Fibroblast of skin of left quadriceps (primary cell): ENCODE measurements at places on chromosomes 13 and 19.

- DNase-seq, result no peak
Measured at GRCh38 chr19:38697197-38697596, 47.1 kb downstream of the CAPN12 start.

- DNase-seq, result no peak
Measured at GRCh38 chr13:110297011-110297410, 9.9 kb downstream of the COL4A1 start.

DNA sequence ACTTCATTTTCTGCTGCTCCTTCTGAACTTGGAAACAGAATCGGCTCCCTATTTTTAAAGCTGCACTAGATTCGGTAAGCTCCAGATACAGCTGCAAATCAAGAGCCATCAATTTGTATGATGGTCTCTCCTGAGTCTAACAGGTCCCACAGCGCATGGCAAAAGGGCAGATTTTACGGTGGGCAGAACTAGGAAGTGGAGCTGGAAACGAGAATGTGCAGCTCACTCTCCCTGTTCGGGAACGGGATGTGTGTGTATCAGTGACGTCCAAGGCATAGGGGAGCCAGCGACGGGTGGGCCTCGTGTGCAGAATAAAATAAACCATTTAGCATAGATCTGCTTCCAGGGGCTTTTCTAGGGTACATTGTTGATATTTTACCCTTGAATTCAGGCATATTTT, 74.2 kb downstream of the COL4A1 start:
- no peak for DNase-seq

- no peak for DNase-seq
Measured at GRCh38 chr19:51702825-51703574, 9.9 kb downstream of the SPACA6 start.

- DNase-seq, result no peak
Measured at GRCh38 chr19:52917531-52917930, 5.7 kb downstream of the ZNF888 start.
